Neural crest cell (in vitro differentiated cells): ENCODE measurements at places on chromosomes 11 and 22. TPM values are rescaled to one million over a fixed set of nuclear protein-coding genes. Genes with fewer than 3 reads are reported as not detected.

ZNF280A gene
- not detected in 2 replicates for total RNA-seq

DNA sequence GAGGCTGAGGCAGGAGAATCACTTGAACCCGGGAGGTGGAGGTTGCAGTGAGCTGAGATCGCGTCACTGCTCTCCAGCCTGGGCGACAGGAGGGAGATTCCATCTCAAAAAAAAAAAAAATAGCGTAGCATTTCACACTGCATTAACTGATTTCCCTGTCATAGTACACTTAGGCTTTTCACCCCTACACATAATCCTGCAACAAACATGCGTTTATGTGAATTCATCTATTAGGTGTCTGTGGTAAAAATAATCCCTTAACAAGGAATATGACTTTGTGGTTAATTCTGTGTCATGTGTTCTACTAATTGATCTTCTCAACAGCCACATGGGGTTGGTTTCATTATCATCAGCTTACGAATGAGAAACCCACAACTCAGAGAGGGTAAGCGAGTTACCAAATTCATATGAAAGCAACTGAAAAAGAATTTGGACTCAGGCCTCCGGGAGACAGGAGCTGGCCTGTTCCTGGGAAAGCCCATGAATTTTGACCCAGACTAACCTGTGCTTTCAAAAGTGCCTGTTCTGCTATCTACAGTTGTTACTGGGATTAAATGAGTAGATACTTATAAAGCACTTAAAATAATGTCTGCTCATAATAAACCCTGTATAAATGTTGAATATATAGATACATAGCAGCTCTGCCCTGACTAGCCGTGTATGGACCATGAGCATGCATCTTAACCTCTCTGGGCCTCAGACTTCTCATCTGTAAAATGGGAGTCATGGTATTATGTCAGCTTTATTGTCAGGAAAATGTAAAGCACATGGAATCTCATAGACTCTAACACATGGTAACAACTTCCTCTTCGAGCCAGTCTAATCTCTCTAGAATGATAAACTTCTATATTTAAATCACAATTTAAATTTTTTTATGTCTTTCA, 36.6 kb downstream of the KCNJ1 start:
- DNase-seq = no peak

CBLIF gene
- total RNA-seq = not detected in 2 replicates

SSTR3 gene
- 0.09 TPM in 2 replicates for total RNA-seq

GRCh38 chr11:45158210-45158731, 11.8 kb downstream of the PRDM11 start:
- no peak for DNase-seq

DNA sequence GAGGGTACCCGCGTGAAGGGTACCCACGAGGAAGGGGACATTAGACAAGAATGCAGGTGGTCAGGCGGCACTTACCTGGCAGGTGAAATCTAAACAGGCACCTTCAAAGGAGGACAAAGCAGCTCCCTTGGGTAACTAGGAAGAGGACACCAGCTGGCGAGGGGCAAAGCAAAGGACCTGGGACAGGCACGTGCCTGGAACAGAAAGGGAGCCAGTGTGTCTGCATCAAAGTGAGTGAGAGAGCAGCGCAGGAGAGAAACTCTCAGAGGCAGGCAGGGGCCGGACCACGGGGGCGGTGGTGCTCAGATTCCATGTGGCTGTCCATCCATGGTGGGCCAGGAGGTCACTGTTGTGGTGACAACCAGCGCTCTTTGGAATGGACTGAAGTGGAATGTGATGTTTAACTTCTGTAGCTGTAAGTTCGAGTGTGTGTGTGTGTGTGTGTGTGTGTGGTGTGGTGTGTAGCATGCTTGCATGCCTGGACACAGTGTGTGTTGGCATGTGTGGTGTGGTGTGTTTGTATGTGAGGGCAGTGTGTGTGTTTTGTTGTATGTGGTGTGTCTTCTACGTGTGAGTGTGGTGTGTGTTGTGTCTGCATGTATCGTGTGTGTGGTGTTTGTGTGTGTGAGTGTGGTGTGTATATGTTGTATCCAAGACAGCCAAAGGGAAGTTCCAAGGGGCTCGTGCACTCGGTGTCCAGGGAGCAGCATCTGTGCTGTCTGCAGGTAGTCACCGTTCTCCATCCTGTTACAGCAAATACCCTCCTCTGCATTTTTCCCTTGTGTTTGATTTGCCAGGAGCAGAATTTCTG, 86.4 kb downstream of the CDKN1C start:
- DNase-seq = no peak

DNA sequence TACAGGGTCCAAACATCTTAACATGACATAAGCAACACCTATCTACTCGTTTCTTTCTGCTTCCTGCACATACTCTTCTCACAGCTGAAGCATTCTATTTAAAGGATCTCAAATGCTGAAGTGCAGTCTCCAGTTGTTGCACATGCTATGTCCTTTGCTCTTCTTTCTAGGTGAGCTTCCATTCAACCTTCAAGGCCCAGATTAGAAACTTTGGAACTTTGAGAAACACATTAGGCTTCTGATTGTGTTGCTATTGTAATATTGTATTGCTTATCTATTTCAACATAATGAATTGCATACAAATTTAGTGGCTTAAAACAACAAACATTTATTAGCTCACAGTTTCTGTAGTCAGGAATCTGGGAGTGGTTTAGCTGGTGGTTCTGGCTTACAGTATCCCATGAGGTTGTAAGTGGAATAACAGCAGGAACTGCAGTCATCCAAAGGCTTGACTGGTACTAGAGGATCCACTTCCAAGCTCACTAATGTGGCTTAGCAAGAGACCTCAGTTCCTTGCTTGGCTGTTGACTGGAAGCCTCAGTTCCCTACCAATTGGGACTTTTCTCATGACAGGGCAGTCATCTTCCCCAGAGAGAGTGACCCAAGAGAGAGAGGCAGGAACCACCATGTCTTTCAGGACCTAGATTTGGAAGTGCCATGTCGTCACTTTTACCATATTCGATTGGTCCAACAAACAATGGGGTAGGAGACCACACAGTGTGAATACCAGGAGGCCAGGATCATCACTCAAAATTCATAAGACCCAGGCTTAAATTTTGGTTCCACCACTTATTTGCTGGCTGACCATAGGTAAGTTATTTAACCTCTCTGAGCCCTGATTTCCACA, 27.2 kb upstream of the RASSF10 start:
- no peak for DNase-seq

GRCh38 chr22:38422611-38423511, 32.1 kb downstream of the KCNJ4 start:
- DNase-seq = no peak

APOA4 gene
- not detected in 2 replicates for total RNA-seq

KLHL35 gene
- 9.4 and 11.6 TPM in 2 replicates for total RNA-seq

ARHGAP42 gene
- total RNA-seq = 21.6 and 22.6 TPM in 2 replicates

OR52D1 gene
- not detected in 2 replicates for total RNA-seq

DNA sequence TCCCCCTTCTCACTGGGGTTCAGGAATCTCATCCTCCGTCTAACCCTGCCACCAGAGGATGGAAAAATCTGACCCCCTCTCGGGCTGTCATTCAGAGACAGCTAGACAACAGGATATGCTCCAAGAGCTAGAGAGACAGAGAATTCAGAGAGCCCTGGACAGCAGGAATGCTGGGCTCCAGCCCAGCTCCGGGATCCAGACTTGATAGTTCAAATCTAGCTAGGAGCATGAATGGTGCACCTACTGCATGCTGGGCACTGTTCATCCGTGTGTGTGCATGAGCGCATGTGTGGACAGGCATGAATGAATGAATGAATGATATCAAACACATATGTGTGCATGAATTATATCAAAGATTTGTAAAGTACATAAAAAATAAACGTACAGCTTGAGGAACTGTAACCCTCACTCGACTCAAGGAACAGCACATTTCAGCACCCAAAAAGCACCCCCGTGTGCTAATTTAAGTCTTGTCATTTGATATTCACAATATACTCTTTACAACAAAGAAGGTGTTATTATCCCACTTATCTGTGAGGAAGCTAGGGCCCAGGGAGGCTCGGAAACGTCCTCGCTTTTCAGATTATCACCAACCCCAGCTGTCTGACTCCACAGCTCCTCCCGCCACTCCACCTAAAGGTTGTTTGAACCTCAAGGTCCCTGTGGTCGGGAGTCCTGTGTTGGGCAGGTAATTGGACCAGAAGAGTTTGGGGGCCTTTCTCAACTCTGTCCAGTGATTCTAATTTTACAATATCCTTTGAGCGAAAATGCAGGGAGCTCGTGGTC, 640 bp upstream of the VSIG10L2 start:
- DNase-seq = no peak

DNA sequence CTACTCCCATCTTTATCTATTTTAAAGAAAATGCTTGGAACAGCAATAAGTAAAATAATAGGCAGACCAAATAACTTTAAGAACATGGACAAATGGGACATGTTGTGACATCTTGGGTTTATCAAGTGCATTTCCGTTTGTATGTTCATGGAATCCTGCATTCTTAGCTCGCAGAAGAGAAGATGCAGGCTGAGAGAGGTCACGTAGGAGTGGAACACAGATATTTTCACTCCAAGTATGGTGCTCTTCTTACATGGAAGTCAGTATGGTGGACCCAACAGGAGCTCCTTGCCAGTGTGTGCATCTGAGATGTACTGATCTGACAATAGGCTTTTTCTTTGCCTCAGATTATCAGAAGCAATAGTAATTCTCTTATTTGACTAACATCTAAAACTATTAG, 1.7 kb downstream of the E2F8 start:
- no peak for DNase-seq

DNA sequence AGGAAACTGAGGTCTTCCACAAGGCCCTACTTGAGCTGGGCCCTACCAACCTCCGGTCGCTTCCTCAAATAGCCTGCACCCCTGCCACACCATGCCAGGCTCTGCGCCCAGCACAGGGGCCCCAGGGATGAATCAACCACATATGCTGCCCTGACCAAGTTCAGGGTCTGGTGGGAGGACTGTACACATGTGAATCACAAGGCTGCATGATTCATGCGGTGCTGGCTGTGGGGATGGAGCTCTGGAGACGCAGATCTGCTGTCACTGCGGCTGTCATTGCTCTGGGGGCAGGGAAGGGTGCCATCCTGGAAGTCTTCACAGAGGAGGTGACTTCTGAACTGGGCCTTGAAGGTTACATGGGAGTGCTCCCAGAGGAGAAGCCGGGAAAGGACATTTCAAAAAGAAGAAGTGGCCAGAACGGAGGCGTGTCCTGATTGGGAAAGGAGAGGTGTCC, 21.5 kb downstream of the CYTH4 start:
- DNase-seq = no peak
